Stimulated activated CD4-positive, alpha-beta T cell treated with anti-CD3 and anti-CD28 coated beads, TNF-alpha, amount 100 ng/mL, for 1 hour (primary cell): ENCODE measurements at places on chromosomes 2 and 18.

- DNase-seq = no peak
Measured at GRCh38 chr2:37500031-37500430, 155.6 kb downstream of the QPCT start.

DNA sequence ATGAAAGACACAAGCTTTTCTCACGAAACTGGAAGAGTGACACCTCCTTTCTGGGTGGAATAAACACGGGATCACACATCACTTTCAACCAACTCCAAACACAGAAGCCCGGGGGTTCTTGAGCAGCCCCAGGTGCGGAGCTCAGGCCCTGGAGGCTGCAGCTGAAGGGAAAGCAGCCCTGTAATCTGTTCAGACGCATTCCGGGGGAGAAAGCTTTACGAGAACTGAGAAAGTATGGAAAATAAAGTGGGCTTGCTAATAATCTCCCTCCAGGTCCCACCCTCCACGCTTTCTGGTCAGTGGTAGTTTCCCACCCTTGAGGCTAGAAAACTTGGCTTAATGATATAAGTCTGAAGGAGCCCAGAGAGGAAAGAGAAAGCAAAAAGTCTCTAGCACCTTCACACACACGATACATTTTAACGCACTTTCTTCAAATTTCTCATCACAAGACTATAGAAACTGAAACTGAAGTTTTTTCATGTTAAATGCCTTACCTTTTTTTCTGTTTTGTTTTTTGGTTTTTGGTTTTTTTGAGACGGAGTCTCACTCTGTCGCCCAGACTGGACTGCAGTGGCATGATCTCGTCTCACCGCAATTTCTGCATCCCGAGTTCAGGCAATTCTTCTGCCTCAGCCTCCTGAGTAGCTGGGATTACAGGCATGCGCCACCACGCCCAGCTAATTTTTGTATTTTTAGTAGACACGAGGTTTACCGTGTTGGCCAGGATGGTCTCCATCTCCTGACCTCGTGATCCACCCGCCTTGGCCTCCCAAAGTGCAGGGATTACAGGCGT, 141.3 kb downstream of the AFF3 start:
- DNase-seq = no peak

DNA sequence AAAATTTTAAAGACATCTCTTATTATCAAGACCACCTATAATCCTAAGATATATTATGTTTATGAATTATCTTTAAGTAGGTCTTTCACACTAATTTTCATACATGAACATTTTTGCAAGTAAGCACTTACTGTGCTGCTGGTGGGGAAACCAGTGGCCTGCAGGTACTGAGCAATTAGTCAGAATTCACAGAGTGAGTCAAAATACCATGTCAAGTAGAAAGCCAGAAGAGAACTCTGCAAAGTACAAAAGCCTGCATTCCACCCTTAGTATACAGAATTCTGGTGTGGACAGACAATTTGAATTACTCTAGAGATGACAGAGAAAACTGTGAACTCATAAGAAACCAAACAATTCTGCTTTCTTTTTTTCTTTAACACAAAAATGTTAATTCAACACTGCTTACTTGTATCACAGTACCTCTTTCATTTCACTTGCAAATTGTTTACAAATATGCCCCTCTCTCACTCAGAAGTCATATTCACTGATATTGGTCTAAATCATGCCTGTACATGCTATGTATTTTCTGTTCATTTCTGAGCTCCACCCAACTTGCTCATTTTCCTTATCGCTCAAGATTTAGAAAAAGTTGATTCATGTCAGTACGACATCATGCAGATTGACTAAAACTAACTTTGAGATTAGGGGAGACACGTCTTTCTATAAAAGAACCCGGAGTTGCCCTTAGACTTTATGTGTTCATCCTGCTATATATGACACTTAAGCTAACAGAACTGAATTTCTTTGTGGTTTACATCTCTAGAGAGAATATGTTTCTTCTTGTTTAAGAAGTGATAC, 182.9 kb downstream of the IKZF2 start:
- no peak for DNase-seq

- no peak for DNase-seq
Measured at GRCh38 chr2:160294339-160294803, 94.3 kb upstream of the ITGB6 start.

DNA sequence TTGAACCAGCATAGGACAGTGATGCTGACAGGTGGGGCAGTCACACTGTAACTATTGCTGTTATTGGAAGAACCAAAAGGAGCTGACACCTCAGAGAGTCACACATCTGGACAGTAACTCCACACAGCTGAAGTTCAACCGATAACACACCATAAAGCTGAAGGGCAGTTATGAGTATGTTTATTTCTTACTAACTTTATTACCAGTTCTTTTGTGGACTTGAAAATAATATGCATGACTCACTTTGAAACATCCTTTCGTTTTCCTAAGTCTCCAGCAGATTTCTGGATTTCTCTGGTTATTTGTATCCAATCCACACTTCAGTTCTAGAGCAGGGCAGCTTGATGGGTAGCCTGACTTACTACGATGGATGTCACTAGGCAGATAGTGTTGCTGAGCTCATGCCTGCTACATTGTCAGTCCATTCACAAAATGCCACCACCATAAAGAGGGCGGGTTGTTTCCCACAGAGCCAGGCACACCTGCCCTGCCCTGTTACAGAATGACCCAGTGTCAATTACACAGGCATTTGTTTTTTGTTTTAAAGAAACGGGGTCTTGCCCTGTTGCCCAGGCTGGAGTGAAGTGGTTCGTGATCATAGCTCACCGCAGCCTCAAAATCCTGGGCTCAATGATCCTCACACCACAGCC, 8.4 kb upstream of the AGBL5 start:
- DNase-seq = no peak
